Stimulated activated CD4-positive, alpha-beta T cell treated with anti-CD3 and anti-CD28 coated beads, Interleukin-1b, Interleukin-23, amount 100 ng/mL, for 24 hours (primary cell): ENCODE measurements at places on chromosomes 1 and 21.

DNA sequence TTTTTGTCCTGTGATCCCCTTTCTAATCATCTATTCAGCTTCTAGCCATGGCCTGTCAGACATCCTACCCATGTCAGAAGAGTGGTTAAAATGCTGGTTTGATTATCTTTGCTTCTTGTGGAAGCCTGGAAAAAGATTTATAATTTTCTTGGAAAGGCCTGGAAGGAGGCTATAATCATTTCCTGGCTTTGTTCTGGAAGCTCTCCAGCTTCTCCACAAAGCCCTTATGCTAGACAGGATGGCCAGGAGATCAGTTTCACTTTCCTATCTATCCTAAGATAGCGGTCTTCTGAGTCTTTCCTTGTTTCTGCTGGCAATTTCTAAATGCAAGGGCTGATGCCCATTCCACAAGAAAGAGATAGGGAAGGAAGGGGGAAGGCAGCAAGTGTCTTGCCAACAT, 90.9 kb upstream of the SLC44A3 start:
- DNase-seq, result no peak

- DNase-seq, result no peak
These were observed 8.8 kb downstream of the ARID1A start for GRCh38 chr1:26704629-26705028.

DNA sequence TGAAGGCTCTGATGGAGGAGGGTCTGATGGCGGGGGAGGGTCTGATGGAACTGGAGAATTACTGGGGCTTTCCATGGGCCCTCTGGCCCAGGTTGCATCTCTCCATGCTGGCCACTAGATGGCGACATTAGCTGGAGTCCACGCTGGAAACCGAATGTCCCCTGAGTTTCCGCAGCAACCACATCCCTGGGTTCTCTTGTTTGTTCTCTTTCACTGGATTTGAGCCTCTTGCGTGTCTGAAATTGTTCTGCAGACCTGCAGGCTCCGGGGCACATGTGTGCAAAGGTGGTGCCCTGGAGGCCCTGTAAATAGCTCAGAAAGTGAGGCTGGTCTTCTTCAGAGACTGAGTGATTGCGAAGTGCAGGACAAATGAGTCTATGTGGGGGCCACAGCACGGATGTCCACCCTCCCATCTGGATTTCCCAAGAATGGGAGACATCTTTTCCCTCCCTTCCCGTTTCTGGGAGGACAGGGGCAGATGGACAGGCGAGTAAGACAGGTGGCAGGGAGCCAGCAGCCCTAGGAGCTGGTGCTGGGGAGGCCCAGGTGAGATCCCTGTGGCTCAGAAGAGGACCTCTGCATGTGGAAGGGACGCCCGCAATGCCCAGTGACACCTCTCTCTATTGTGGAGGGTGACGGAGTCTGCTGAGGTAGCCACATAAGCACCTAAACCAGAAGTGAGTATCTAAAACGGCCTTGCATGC, 73.2 kb upstream of the ABCG1 start:
- peak; percentile 44 for DNase-seq

- no peak for DNase-seq
These were observed 40.0 kb downstream of the COQ8A start for GRCh38 chr1:226980122-226980560.
